ENCODE measurements at places on chromosomes 5 and 9.

GRCh38 chr9:123225374-123225813 lies 43.0 kb downstream of the STRBP start:
- peak; percentile 95 for DNase-seq

GRCh38 chr5:68306361-68307014 lies 90.9 kb downstream of the PIK3R1 start:
- DNase-seq: no peak

- DNase-seq: no peak
These were observed 65.7 kb upstream of the SYK start for GRCh38 chr9:90735952-90736351.

- no peak for DNase-seq
These were observed 119.6 kb upstream of the SLC12A2 start for GRCh38 chr5:127963931-127964330.

GRCh38 chr5:172102913-172103626 lies 85.0 kb downstream of the STK10 start:
- no peak for DNase-seq

GRCh38 chr9:92760070-92760469 lies 4.6 kb downstream of the BICD2 start:
- DNase-seq: no peak

- DNase-seq: no peak
These were observed 3.6 kb downstream of the CCL19 start for GRCh38 chr9:34687276-34688030.

DNA sequence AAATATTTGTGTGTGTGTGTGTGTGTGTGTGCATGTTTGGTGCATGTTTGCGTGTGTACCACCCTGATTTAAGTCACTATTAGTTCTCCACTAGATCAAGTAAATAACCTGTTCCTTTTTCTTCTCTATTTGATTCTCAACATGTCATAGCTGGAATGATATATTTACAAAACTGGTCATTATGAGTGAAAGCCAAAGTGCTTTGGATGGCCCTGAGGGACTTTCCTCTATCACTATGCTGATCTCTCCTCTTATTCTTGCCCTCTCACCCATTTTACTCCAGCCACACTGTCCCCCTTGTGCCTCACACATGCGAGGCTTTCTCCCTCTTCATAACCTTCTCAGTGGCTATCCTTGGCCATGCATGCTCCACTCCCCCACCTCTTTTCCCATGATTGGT lies 144.6 kb upstream of the NMUR2 start:
- no peak for DNase-seq

GRCh38 chr5:37111426-37112382 lies 137.5 kb downstream of the CPLANE1 start:
- peak; percentile 19 for DNase-seq

- no peak for DNase-seq
These were observed 230.4 kb downstream of the DOCK8 start for GRCh38 chr9:445033-445432.

DNA sequence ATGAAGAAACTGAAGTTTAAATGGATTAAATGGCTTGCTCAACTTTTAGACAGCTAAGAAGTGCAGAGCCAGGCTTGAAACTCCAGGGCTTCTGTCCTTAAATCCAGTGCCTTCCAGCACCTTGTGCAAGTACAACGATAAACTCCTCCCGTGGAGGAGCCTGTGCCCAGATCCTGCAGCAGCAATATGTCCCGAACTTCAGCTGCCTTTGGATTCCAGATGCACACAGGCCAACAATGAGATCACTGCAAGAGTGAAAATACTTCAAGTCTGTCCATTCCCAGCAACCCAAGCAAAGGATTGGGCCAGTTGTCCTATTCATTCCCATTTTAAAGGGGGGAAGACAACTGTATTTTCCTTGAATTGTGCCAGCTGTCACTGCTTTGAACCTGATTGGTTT lies 199.6 kb downstream of the CRB2 start:
- no peak for DNase-seq

GRCh38 chr5:63700241-63700640 lies 262.0 kb downstream of the HTR1A start:
- DNase-seq: no peak

DNA sequence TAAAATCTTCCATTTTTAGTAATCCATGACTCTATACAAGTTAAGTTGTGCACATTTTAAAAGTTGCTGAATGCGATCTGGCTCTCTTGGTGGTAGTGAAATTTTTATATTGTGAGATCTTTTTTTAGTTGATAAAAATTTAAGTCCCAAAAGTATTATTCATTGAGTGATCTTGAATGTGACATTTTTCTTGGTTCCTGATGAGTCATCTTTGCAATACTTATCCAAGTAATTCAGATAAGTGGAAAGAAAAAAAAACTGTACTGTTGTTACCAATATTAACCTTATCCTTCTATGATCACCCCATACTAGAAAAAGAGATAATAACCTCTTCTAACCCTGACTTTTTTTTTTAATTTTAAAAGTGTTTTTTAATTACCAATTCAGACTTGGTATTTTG lies 601.3 kb downstream of the PSAT1 start:
- DNase-seq: no peak

DNA sequence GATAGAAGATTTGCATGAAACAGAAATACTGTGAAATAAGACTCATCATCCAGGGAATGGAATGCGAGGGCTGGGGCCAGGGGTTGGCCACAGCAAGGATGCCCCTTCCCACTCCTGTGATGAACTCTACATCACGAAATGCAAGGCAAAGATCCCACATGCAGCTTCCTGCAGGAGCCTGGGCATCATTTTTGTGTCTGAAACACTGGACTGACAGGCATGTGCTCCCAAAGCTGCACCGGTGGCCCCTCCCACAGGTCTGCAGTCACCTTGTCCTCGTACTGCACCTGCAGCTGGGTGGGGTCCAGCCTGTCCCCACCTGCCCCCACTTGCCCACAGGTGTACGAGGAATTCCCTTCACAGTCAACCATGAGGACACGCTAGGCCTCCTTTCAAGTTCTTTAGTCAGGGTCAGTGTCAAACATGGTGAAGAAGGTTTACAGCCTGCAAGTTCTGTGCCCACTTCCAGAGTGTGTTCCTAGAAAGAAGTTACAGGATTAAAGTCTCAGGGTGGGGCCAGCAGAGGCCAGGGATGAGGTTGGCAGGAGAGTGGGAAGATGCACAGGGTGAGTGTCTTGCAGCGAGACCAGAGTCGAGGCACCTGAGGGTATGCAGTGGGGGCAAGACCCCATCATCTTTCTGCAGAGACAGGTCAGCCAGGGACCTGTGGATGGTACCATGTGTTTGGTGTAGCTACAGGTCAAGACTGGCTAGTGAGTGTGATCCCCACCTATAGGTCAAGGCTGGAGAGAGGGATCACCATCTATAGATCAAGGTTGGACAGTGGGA lies 155.0 kb upstream of the IRX2 start:
- DNase-seq: no peak

GRCh38 chr5:178931846-178932760 lies 8.9 kb upstream of the ZNF454 start:
- no peak for DNase-seq

DNA sequence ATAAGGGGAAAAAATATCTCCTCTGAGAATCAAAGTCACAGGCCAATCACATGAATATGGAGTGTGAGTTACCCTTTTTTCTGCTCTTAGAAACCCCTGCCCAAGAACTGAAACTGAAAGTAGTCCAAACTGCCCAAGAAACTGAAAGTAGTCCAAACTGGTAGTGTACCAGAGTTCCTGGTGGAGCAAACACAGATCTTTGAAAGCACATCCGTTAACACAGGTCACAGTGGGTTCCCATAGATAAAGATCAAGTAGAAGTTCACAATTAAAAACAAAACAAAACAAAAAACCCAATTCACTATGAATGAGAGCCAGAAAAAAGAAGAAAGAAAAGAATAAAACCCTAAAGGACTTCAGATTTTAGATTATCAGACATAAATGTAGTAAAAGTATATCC lies 332.4 kb upstream of the EFNA5 start:
- DNase-seq: peak; percentile 63

- DNase-seq: no peak
These were observed 63.1 kb downstream of the PPARGC1B start for GRCh38 chr5:149793256-149793550.

DNA sequence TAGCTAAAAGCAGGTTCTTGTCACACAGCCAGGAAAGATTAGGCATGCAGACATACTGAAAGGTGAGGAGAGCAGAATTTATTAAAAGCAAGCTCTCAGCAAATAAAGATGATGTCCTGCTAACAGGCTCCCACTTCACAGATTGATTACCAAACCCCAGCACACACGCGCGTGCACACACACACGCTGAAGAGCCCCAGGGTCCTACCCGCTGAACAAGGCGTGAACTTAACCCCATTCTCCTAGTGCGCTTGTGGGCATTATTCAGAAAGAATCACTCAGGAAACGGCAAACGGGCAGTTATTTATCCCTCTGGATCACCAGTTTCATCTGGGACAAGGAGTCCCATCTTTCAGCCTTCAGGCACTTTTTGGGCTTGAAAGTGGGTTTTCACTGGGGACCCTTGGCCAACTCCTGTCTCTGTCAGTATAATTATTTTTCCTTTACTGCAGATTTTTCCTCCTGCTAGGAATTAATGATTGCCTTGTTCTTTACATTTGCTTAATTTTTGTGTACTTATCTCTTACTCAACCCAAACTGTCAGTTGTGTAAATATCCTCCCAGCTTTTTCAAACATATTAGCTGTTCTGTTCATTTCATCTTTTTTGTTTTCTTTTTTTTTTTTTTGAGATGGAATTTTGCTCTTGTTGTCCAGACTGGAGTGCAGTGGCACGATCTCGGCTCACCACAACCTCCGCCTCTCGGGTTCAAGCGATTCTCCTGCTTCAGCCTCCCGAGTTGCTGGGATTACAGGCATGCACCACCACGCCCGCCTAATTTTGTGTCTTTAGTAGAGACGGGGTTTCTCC lies 92.6 kb downstream of the RIC1 start:
- no peak for DNase-seq

DNA sequence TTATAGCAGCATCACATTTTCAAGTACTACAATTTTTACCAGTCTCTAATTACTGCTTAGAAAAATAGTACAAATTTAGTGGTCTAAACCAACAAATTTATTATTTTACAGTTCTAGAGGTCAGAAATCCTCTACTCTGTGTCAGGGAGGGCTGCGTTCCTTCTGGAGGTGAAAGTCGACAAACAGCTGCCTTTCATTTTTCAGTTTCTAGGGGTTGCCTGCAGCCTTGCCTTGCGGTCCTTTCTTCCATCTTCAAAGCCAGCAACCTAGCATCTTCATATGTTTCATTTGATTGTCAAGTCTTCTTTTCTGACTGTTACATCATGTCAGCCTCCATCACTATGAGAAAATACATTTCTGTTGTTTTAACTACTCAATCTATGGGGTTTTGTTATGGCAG lies 1022.1 kb downstream of the CDH18 start:
- DNase-seq: no peak

GRCh38 chr5:142872795-142873194 lies 102.6 kb downstream of the ARHGAP26 start:
- peak; percentile 39 for DNase-seq

DNA sequence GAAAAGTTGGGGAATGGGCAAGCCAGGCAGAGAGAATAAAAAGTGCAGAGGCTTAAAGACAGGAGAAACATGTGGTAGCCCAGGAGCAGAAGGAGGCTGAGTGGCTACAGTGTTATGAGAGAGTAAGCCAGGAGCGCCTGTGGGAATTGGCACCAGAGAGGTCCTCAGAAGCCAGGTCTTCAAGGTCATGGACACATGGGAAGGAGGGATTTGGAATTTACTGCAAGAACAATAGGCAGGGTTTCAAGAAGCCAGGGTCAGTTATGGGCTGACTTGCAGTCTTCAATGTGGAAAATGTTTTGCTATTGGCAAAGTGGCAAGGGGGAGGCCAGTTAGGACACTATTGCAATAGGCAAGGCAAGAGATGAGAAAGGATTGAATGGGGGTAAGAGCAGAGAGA lies 29.3 kb downstream of the ERAP1 start:
- no peak for DNase-seq

DNA sequence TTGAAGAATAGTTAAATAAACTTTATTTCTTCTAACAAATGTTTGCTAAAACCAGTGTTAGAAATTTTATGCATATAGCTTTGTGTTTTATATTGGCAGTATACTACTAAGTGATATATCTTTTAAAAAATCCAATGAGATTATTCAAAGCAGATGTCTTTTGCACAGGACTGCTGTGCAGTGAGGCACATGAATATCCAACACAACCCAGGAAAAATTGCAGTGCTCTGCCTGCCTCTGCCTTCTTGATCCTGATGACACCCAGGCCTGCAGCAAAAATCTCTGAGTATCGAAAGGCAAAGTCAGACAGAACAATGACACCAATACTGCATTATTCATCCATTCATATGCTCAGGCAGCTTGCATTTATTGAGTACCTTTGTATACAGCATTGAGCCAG lies 1076.5 kb upstream of the ARRDC3 start:
- no peak for DNase-seq

DNA sequence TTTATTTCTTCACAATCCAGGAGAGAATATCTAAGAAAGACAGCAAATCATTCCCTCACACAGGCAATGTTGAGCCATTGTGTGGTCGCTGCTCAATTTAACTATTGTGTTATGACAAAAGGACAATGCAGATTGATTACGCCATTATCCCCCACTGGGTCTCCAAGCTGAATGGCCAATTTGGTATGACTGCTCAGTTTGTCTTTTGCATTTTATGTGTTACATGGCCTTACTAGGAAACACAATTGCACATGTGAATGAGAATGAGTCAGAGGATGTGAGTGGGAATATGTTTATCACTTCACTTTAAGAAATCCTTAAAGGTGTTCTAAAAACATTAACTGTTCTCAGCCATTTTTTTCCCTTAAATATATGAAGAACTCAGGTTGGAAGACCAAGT lies 108.3 kb downstream of the FAM174A start:
- DNase-seq: no peak

- DNase-seq: no peak
These were observed 39.3 kb downstream of the TTLL11 start for GRCh38 chr9:122053567-122054350.

DNA sequence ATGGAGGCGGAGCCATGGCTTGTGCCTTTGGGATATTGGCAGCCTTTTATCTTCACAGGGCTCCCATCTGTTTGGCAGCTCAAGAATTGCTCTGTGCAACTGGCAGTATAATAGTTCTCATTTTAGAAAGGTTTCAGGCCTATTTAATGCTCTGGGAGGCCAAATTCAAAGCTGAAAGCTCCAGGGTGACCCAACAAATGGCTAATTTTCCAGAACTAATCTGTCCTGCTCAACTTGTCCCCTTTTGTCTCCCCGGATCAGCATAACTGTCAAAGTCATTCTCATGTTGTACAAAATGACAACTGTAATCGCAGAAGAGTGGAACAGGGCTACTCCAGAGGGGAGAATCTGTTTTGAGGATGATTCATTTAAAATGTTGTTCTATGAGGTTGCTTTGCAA lies 52.6 kb upstream of the CXCL14 start:
- no peak for DNase-seq
